ENCODE measurements at places on chromosomes 11 and 22.

- DNase-seq = no peak
Observed at GRCh38 chr11:67366546-67366945, 6.9 kb downstream of the CLCF1 start.

DNA sequence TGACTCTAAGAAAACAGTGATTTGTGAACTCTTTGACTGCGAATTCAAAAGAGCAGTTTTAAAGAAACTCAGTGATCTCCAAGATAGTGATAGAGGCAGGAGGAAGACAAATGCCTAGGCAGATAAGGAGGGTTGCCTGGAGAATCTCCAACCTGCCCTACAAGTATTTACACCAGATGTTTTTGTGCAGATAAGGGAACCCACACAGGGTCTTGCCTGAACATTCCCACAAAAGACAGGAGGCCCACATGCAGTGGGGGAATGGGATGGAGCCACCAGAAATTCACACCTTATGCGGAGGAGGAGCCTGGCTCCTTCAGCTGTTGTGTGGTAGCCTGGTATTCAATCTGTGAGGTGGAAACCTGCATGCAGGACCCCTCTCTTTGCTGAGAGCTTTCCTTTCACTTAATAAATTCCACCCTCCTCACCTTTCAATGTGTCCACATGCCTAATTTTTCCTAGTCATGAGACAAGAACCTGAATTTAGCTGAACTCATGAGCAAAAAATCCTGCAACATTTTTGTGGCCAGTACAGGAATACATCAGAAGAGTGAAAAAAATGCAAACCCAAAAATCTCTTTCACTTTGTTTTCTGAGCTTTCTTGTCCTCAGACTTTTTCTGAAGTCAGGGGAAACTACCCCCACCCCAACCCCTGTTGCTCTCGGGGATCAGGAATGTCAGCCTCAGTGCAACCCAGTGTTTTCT lies 8.1 kb upstream of the GLYAT start:
- DNase-seq = no peak

- DNase-seq = no peak
Observed at GRCh38 chr11:61551634-61552033, 29.2 kb downstream of the SYT7 start.

DNA sequence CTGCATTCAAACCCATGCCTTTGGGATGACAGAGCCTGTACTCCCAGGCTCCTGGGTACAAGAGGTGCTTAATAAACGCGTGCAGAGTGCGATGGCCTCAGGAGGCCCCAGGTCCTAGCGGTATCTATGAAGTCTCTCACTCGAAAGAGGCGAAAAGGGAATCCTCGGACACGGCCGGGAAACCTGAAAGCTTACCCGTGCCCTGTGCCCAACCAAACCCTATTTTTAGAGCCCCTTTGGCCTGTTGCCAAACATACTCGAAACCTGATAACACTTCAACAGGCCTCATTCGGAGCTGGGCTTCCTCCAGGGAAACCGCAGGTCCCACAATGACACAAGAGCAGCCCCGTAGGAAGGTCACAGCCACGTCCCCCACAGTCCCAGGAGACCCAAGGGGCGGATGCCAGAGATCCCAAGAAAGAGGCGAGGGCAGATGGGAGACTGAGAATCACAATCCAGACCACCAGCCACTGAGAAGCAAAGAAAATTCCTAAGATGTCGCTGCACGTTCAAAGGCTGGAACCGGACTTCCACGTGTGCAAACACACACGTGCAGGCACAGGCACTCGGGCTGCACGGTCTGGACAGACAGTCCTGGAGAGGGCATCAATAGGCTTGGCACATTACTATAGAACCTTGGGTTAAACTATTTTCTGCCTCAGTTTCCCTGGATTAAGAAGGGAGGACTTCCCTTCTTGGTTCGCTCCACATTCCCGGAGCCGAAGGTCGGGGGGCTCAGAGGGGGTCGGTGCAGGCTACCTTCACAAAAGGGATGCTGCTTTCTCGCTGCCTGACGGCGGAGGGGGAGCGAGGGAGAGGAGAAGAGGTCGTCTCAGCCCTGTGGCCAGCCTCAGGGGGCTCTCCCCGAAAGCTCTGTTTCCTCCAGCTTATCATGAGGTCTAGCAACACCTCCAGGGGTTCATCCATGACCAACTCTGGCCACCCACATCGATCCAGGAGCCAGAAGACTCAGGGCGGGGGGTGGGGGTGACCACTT lies 8.2 kb downstream of the PDGFB start:
- DNase-seq = no peak

- no peak for DNase-seq
Observed at GRCh38 chr11:122242731-122243130, 126.7 kb upstream of the BLID start.

DNA sequence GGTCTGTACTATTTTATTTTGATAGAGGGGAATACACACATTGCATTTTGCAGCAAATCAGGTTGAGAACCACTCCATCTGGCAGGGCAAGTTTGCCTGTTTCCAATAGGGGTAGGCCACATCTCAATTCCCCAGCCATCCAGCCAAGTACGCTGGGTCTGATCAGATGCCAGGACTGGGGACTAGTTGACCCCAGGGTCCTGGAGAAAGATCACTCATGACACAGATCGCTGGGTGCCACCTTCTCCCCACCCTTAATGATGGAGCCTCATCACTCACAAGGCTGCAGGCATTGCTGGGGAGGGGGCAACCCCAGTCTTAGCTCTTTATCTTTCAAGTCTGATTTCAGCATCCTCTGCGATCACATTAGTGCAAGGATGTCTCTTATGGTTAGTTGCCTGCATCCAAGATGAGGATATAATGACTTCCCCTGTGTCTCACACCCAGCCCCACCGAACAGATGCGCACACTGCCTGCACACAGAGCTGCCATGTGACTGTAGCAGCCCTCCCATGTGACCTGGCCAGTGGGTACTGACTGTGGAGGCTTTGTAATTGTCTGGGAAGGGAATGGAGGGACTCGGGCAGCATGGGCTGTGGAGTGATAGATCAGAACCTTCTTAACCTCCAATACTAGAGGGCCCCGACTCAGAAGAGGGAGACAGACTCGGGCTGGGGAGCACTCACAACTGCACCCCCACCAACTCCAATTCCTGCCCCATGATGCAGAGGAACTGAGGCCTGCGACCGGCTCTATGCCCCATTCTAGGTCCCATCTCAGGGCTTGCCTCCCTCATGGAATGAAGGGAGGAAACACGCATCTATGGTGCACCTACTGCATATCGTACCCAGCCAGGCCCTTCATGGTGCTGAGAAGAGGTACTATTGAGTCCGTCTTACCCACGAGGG lies 155.8 kb downstream of the DSCAML1 start:
- DNase-seq = no peak

Data from esophagus squamous epithelium (tissue), 5 donors.